ENCODE measurements at places on chromosomes 2 and 18.

- H3K4me3 ChIP-seq: no peak overlapping the region
- peak; percentile 13 for DNase-seq
- H3K36me3 ChIP-seq: no peaks in the 10 kb centered on the region
- no peak overlapping the region for H3K27ac ChIP-seq
- H3K27me3 ChIP-seq: no peaks in the 10 kb centered on the region
Observed at GRCh38 chr2:30293303-30293921, 62.1 kb downstream of the LBH start.

DNA sequence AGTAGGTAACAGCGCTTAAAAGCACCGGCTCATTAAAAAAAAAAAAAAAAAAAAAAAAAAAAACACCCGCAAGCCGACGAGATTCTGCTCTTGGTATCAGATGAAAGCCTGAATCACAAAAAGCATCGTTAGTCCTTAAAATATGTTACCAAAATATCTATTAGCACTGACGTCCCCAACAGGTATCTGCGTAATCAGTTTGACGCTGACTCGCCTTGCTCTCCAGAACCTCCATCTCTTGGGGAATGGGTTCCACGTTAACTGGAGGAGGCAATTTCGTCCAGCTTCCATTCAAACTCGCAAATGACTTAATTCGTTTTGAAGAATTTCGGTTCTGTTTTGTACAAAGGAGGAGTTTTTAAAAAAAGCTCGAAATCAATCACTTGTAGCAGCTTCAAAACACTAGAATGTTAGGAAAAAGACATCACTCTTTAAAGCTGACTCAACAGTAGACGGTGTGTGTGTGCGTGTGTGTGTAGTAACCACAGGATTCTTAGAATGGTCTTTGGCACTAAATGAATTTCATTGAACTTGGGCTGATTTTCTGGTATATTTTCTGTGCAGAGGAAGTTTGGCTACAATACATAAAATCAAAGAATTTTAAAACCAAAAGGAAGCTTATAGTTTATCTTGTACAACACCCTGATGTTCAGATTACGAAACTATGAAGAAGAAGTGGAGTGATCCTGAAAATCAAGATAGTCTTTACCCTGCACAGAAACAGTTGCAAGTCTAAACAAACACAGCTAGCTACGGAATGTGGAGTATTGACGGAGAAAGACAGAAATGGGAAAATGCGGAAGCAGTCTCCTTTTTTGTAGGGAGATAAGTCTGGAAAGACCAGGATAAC lies 1.1 kb upstream of the PGAP1 start:
- no peaks in the 10 kb centered on the region for H3K27me3 ChIP-seq
- H3K27ac ChIP-seq: peak overlapping the region; percentile 88
- DNase-seq: peak; percentile 12
- peak overlapping the region; percentile 60 for H3K4me3 ChIP-seq
- H3K36me3 ChIP-seq: no peaks in the 10 kb centered on the region

DNA sequence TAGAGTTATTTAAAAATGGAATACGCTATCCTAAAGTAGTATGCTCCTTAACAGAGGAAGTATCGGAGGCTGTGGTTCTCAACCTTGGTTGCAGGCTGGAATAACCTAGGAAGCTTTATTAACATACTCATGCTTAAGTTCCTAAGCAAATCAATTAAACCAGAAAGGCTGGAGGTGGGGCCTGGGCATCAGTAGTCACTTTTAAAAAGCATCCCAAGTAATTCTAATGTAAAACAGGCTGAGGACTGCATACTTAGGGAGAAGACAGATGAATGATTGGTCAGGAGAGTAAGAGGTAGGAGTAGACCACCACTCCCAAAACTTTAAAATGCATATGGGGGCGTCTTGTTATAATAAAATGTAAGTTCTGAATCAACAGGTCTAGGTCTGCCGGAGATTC lies 15.3 kb downstream of the ACAA2 start:
- H3K4me1 ChIP-seq: peaks cover 10% of the 10 kb centered on the region
- no peak overlapping the region for H3K4me3 ChIP-seq
- no peaks in the 10 kb centered on the region for H3K27me3 ChIP-seq
- no peak for DNase-seq

- no peak for DNase-seq
- no peak overlapping the region for H3K27ac ChIP-seq
Observed at GRCh38 chr2:176589825-176590440, 320.7 kb downstream of the MTX2 start.

DNA sequence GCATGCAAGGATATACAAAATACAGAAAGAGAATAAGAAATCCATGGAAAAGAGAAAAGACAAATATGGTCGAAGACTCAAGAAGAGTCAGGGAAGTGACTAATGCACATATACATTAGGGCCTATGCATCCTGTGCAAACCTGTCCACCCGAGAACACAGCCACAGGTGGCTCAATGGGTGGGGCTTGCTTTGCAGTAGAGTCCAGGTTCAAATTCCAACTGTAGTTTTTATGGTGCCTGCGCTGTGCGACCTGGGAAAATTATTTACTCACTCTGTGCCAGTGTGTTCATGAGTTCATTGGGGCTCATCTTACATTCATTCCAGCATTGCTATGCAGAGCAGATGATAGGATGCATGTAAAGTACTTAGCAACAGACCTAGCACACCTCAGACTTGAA lies 244.7 kb downstream of the CTNNA2 start:
- no peaks in the 10 kb centered on the region for H3K36me3 ChIP-seq
- no peaks in the 10 kb centered on the region for H3K27me3 ChIP-seq
- DNase-seq: no peak
- no peak overlapping the region for H3K27ac ChIP-seq
- no peaks in the 10 kb centered on the region for H3K4me1 ChIP-seq
- H3K4me3 ChIP-seq: no peak overlapping the region

- no peak overlapping the region for H3K4me3 ChIP-seq
- peaks cover 35% of the 10 kb centered on the region for H3K4me1 ChIP-seq
- H3K27me3 ChIP-seq: no peaks in the 10 kb centered on the region
- no peaks in the 10 kb centered on the region for H3K36me3 ChIP-seq
Observed at GRCh38 chr2:134231301-134231964, 22.4 kb upstream of the MGAT5 start.

- DNase-seq: no peak
- no peak overlapping the region for H3K4me3 ChIP-seq
- no peaks in the 10 kb centered on the region for H3K36me3 ChIP-seq
- no peaks in the 10 kb centered on the region for H3K4me1 ChIP-seq
Observed at GRCh38 chr2:77519164-77519887, 2.9 kb downstream of the LRRTM4 start.

- H3K36me3 ChIP-seq: no peaks in the 10 kb centered on the region
- H3K27me3 ChIP-seq: no peaks in the 10 kb centered on the region
- no peak overlapping the region for H3K4me3 ChIP-seq
- H3K27ac ChIP-seq: no peak overlapping the region
- DNase-seq: no peak
- H3K4me1 ChIP-seq: no peaks in the 10 kb centered on the region
Observed at GRCh38 chr2:226464380-226464779, 335.2 kb downstream of the IRS1 start.

- H3K4me3 ChIP-seq: no peak overlapping the region
- H3K4me1 ChIP-seq: peaks cover 32% of the 10 kb centered on the region
- peak; percentile 25 for DNase-seq
- no peaks in the 10 kb centered on the region for H3K36me3 ChIP-seq
- H3K27me3 ChIP-seq: no peaks in the 10 kb centered on the region
Observed at GRCh38 chr18:48455555-48456478, 46.6 kb upstream of the ZBTB7C start.

- DNase-seq: peak; percentile 17
- peaks cover 26% of the 10 kb centered on the region for H3K4me1 ChIP-seq
- no peak overlapping the region for H3K27ac ChIP-seq
Observed at GRCh38 chr2:218964041-218964771, 4.7 kb downstream of the CDK5R2 start.

DNA sequence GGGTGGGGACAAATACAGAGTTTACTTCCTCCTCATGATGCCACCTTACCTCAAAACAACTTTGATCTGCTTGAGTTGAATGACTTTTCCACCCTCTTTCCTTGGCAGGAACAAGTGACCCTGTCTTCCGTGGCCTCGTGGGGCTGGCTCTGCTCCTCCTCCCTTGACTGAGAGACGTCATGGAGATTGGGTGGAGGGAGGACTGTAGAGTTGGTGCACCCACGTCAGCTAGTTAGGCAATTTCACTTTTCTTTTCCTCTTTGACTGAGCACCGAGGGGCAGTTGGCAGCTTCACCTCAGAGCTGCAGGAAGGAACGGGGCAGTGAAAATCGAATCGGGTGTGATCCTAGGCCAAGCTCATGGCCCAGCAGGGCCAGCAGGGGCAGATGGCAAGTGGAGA lies at the start of gene SP140:
Gene SP140, plus strand, starts transcription at position 251 of the 400 bp plus-strand sequence. Its CDS starts 109 bp downstream, at position 360.
- peaks cover 3% of the 10 kb centered on the region for H3K4me1 ChIP-seq
- DNase-seq: peak; percentile 14
- H3K27ac ChIP-seq: no peak within 1 kb of the TSS
- no peaks in the 10 kb centered on the region for H3K36me3 ChIP-seq
- no peaks in the 10 kb centered on the region for H3K27me3 ChIP-seq

DNA sequence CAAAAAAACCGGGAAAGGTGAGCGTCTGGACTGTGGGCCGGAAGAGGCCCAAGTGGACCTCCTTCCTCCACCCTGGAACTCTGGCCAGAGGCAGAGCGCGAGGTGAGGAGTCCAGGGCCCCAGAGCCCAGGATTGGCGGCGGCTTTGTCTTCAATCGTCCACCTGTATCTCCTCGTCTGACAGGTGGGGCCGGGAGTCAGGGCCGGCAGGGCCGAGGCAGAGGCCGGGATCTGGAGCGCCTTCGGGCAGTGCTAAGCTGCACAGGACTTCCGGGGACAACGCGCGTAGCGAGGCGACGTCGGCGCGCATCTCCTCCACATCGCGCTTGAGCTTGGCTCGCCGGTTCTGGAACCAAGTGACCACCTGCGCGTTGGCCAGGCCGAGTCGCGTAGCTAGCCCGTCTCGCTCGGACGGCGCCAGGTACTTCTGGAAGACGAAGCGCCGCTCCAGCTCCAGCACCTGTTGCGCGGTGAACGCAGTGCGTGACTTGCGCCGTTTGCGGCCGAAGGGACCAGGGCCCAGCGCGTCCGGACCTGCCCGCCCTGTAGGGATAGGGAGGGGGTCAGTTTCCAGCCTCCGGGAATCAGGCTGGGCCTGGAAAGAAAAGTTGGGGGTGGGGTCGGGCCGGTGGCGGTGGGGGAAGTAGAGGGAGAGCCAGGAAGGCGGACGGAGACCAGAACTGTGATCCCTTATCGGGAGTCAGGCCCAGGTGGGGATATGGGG lies 1.5 kb downstream of the LBX2 start:
- peaks cover 37% of the 10 kb centered on the region for H3K4me1 ChIP-seq
- H3K27me3 ChIP-seq: peaks cover 5% of the 10 kb centered on the region
- no peak for DNase-seq

GRCh38 chr2:137724912-137725311 lies 239.4 kb upstream of the HNMT start:
- H3K4me1 ChIP-seq: no peaks in the 10 kb centered on the region
- no peak overlapping the region for H3K27ac ChIP-seq
- no peak for DNase-seq
- H3K4me3 ChIP-seq: no peak overlapping the region

GRCh38 chr2:109387221-109387735 lies 226.5 kb downstream of the SEPTIN10 start:
- DNase-seq: no peak
- no peaks in the 10 kb centered on the region for H3K27me3 ChIP-seq
- H3K36me3 ChIP-seq: no peaks in the 10 kb centered on the region
- no peak overlapping the region for H3K27ac ChIP-seq
- peaks cover 4% of the 10 kb centered on the region for H3K4me1 ChIP-seq
- no peak overlapping the region for H3K4me3 ChIP-seq

DNA sequence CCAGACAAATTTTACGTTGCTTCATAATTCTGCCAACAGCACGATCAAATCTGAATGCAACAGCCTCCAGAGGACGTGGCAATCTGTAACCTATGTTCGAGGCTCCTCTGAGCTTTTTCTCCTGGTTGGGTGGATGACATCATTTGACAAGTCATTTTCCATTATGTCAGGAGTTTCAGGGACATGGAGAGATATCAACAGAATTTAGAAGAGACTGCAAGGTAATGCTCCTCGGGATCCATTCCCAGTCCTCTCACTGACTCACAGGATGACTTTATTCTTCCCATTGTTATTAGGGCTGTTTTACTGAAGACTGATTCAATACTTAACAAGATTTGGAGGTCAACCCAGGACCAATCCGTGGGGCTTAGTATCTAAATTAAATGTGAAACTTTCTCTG lies 72.5 kb upstream of the RNF152 start:
- no peaks in the 10 kb centered on the region for H3K27me3 ChIP-seq

DNA sequence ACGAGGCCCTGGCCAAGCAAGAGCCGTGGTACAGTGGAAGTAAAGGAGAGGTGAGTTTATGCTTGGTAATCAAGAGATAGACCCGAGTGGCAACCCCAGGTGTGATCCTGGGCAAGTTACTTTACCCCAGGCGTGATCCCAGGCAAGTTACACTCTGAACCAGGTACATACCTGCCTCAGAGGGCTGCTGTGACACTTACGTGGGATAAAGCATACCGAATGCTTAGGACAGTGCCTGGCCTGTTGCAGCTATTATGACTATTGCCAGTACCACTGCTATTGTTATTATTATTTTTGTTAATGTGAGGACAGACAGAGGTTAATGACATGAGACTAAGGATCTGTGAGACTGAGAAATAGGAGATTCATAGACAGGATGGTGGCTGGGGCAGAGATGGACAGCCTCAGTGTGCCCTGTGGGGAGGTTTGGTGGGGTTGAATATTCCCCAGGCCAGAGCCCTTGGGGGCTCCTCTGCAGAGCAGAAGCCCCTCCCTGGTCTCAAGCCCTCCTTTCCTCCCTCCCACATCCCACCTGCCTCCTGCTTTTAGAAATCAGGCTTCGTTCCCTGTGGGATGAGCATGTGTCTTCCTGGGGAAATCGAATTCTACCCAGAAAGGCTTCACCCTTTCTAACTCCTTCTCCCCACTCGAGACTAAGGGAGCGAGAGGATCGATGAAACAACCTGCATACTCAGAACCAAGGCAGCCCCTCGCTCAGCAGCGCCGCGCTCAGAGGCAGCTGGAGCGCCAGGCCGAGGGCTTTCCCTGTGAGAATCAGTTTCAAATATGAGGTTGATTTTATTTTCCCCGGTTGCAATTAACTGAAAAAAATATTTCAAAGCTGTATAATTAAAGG lies 62.0 kb upstream of the SIX3 start:
- DNase-seq: no peak
- peaks cover 5% of the 10 kb centered on the region for H3K27me3 ChIP-seq
- no peaks in the 10 kb centered on the region for H3K36me3 ChIP-seq
- no peak overlapping the region for H3K4me3 ChIP-seq
- no peaks in the 10 kb centered on the region for H3K4me1 ChIP-seq
- H3K27ac ChIP-seq: no peak overlapping the region

DNA sequence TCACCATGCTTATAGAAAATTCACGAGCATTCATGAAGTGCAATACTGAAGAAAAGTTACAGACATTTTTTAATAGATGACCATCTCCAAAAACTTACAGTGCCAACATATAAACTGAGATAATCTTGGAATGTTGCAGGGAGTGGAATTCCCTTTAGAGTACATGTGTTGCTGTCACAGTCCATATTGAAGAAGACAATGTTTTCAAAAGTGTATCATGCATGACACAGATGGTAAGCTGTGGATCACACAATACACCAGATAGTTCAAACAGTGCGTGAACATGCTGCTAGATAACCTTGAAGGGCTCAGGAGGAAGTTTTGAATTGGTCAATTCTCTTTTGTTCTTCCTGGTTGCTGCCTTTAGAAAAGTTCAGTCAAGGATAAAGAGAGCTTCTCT lies 1644.3 kb upstream of the NXPH2 start:
- no peaks in the 10 kb centered on the region for H3K27me3 ChIP-seq
- H3K4me1 ChIP-seq: no peaks in the 10 kb centered on the region
- DNase-seq: no peak
- H3K27ac ChIP-seq: no peak overlapping the region
- no peak overlapping the region for H3K4me3 ChIP-seq

- no peaks in the 10 kb centered on the region for H3K36me3 ChIP-seq
- no peak for DNase-seq
- peaks cover 11% of the 10 kb centered on the region for H3K4me1 ChIP-seq
- no peak overlapping the region for H3K27ac ChIP-seq
Observed at GRCh38 chr18:3615374-3615985, 165.5 kb downstream of the TGIF1 start.
